ENCODE measurements at places on chromosomes 5 and 9.

DNA sequence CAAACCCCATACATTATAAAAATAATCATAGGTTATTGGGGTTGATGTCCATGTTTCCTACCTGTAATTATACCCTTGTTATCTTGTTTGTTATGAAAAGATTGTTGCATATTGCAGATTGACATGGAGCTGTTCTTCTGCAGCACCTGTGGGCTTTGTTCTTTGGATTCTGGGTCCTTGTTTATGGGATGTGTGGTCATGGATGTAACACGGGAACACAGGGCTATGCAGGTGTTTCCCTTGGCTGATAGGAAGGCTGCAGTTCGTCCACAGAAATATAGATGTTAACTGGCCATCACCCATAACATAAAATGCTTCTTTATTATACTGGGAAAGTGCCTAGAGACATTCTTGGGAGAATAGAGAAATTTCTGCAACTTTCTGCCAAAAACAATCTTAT is 77.9 kb downstream of the FBXL7 start:
- no peak for DNase-seq

- no peak for DNase-seq
These were observed 117.4 kb downstream of the RGS3 start for GRCh38 chr9:113580954-113581311.

DNA sequence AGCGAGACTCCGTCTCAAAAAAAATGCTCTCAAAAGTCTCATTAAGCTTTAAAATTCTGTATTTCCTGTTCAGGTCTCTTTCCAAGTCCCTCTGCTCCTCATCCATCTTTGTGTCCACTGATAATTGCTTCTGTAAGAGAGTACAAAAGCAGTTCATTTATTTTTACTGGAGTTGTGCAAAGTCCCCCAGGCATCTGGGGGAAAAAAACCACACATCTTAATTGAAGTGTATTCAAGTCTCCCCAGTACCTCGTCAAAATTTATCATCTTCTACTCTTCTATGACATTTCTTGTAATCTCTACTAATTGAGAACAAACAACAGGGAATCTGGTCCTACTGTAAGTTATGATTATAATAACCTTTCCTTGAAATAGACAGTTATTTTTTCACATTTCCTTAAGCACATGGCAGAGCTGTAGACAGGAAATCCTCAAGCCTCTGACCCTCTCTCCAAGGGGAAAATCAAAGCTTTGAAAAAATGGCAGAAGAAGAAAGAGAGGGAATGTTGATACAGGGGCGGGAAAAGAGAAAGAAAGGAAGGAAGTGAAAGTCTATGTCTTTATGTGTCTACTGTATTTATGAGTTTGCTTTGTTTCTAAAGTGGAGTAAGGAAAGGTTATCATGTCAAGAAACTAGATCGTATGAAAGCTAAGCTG is 51.5 kb downstream of the RAI14 start:
- no peak for DNase-seq

DNA sequence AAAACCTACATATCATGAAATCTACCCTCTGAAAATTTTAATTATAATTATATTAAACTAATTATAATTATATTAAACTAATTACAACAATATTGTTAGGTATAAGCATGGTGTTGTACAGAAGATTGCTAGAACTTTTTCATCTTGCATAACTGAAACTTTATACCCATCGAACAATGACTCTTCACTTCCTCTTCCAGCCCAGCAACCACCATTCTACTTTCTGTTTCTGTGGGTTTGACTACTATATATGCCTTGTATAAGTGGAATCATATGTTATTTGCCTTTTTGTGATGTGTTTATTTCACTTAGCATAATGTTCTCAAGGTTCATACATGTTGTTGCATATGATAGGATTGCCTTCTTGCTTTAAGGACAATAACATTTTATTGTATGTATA is 274.2 kb upstream of the CCNH start:
- no peak for DNase-seq

- DNase-seq: no peak
These were observed 94.9 kb upstream of the RANBP3L start for GRCh38 chr5:36396640-36397039.

DNA sequence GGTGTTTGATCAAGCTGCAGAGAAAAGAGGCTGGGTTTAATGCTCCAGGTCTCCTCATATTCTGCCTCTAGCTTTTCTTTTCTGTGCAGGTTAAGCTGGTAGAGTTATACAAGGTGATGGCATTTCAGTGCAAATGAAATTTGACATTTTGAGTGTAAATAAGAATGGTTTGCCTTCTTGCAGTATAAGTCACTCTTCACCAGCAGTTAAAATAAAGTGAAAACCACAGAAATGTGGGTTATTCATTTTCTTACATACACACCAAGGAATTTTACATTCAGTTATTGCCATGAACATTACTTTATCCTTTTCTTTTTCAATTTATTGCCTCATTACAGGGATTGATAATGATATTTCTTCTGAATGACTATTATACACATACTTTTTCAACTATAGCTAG is 337.5 kb upstream of the PCSK5 start:
- DNase-seq: no peak

Data from AG08395 (cell line).